Suprapubic skin (tissue), 4 donors: ENCODE measurements at places on chromosomes 13 and 19. TPM values are rescaled to one million over a fixed set of nuclear protein-coding genes. Genes with fewer than 3 reads are reported as not detected.

DNA sequence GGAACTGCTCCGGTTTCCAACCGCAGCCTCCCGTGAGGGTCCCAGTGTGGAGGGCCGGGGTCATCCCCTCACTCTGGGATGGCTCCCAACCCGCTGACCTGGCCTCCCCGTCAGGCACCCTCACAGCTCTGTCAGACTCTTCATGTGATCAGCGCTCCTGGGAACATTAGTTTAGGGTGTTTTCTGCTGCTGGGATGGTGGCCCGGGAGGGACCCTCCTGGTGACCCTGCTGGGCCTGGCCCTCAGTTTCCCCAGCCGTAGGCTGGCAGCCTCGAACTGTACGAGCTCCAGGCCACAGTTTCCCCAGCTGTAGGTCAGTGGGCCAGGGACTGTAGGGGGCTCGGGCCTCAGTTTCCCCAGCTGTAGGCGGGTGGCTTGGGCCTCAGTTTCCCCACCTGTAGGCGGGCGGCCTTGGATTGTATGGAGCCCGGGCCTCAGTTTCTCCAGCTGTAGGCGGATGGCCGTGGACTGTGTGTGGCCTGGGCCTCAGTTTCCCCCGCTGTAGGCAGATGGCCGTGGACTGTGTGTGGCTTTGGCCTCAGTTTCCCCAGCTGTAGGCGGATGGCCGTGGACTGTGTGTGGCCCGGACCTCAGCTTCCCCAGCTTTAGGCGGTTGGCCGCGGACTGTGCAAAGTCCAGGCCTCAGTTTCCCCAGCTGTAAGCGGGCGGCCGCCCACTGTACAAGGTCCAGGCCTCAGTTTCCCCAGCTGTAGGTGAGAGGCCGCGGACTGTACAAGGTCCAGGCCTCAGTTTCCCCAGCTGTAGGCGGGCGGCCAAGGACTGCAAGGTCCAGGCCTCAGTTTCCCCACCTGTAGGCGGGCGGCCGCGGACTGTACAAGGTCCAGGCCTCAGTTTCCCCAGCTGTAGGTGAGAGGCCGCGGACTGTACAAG lies 1.3 kb upstream of the PTBP1 start:
- H3K4me3 ChIP-seq, result peak overlapping the region; percentile 69
- no peaks in the 10 kb centered on the region for H3K36me3 ChIP-seq
- DNase-seq, result no peak
- H3K4me1 ChIP-seq, result peaks cover 57% of the 10 kb centered on the region
- no peaks in the 10 kb centered on the region for H3K27me3 ChIP-seq
- peak overlapping the region; percentile 66 for H3K27ac ChIP-seq

GRCh38 chr19:44315883-44316282 lies 11.1 kb upstream of the ZNF235 start:
- no peak for DNase-seq
- H3K27ac ChIP-seq, result no peak overlapping the region
- no peak overlapping the region for H3K4me3 ChIP-seq
- no peaks in the 10 kb centered on the region for H3K4me1 ChIP-seq
- H3K36me3 ChIP-seq, result no peaks in the 10 kb centered on the region
- H3K27me3 ChIP-seq, result no peaks in the 10 kb centered on the region

The APLP1 gene
- total RNA-seq, result 0.89 TPM

The TEX26 gene
- not detected for total RNA-seq

GRCh38 chr19:13260883-13261653 lies 110.9 kb downstream of the IER2 start:
- no peak for DNase-seq
- no peaks in the 10 kb centered on the region for H3K36me3 ChIP-seq

The SMIM44 gene
- not detected for total RNA-seq

- H3K4me1 ChIP-seq, result peaks cover 30% of the 10 kb centered on the region
- DNase-seq, result no peak
- H3K27ac ChIP-seq, result peak overlapping the region; percentile 92
- H3K36me3 ChIP-seq, result peaks cover 40% of the 10 kb centered on the region
These were observed 846 bp downstream of the RPL13A start for GRCh38 chr19:49488046-49488862.

DNA sequence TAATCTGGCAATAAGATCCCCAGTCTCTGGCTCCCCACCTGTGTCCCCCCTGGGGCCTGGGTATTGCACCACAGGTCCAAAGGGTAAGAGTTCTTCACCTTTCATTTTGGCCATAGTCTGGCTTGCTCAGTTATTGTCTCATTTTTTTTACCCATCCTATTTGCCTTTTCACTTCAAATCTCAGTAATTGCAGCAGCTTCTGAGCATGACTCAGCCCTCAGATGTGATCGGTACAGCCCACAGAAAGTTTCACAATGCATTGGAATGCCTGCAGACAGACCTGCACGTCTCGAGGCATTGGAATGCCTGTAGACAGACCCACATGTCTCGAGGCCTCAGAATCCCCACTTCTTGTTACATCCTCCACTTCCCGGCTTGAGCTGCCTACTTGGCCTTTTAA lies 173.6 kb downstream of the NUFIP1 start:
- H3K4me3 ChIP-seq, result no peak overlapping the region
- H3K4me1 ChIP-seq, result peaks cover 6% of the 10 kb centered on the region
- no peaks in the 10 kb centered on the region for H3K27me3 ChIP-seq
- H3K36me3 ChIP-seq, result no peaks in the 10 kb centered on the region

GRCh38 chr13:23384111-23384510 lies 49.4 kb downstream of the SACS start:
- no peak for DNase-seq
- H3K4me3 ChIP-seq, result no peak overlapping the region
- H3K27me3 ChIP-seq, result no peaks in the 10 kb centered on the region
- H3K27ac ChIP-seq, result no peak overlapping the region
- H3K36me3 ChIP-seq, result no peaks in the 10 kb centered on the region
- H3K4me1 ChIP-seq, result no peaks in the 10 kb centered on the region

DNA sequence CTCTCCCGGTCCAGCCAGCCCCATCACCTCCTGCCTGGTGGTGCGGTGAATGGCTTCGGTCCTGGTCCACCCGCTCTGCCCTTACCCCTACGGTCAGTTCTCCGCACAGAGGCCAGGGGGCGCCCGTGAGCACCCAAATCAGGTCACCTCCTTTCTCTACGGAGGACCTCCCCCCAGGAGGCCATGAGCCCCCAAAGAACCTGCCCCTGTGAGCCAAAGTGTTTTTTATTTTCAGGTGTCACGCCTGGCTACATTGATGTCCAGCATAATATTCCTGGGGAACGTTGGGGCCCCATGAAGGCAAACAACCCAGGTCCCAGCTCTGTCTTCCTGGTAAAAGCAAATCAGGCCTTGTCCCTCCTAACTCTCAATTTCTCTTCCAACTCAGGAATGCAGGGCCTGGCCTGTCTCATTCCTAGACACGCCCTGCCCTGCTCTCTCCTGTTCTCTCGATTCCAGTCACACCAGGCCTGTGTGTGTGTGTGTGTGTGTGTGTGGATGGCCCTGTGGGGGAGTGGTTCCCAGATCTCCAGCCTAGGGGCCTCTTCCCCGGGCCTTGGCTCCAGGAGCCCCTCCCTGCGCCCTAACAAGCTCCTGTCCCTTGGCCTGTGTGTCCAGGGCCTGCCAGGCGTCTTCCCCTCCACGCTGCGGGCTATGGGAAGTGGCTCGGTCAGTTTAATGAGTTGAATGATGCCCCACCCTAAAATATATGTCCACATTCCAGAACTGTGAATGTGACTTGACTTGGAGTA lies 9.7 kb upstream of the GIPC1 start:
- DNase-seq, result no peak
- no peaks in the 10 kb centered on the region for H3K27me3 ChIP-seq
- H3K27ac ChIP-seq, result peak overlapping the region; percentile 87
- H3K4me3 ChIP-seq, result no peak overlapping the region

- DNase-seq, result no peak
- no peaks in the 10 kb centered on the region for H3K27me3 ChIP-seq
- no peaks in the 10 kb centered on the region for H3K36me3 ChIP-seq
- peaks cover 11% of the 10 kb centered on the region for H3K4me1 ChIP-seq
- H3K27ac ChIP-seq, result no peak overlapping the region
These were observed 25.6 kb downstream of the DHRS12 start for GRCh38 chr13:51778392-51778791.

The C13orf42 gene
- total RNA-seq, result not detected

The ZNF30 gene
- total RNA-seq, result 0.44 TPM

DNA sequence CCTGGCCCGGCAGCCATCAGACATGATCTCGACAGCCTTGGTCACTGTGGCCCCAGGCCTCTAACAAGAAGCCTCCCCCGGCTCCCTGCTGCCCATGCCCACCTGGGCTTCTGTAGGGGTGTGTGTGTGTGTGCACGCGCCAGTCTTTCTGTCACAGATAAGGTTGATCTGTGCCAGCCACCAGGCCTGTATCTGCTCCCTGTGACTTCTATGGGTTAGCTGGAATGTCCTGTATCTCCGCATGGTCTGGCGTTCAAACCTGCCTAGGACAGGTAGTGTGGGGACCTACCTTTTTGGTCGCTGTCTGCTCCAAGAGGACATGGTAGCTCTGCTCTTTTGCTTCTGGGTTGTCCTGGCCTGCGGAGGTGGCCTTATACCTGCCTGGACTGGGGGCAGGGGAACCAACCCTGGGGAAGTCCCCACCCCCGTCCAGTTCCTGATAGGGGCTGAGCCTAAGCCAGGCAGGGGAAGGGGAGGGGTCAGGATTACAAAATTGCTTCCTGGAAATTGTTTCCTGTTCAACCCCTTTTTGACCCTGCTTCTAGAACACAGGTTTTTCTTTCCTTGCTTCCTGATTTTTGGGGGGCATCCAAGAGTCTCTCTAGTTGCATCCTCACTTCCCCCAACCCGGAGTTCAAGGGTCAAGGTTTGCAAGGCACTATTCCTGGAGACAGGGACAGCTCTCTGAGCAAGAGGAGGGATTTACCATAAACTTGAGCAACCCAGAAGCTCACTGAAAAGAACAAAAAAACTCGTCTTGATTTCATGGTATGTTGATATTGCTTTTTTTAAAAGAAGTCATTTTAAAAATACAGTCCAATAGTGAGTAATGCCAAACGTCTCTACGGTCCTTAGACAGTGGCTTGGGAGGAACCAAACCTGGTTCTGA lies at the start of gene LRG1:
TSS of gene LRG1 (minus strand) at position 344 of the 889 bp plus-strand sequence. CDS start at position 321, 23 bp downstream.
- H3K27me3 ChIP-seq, result peaks cover 39% of the 10 kb centered on the region
- peaks cover 12% of the 10 kb centered on the region for H3K4me1 ChIP-seq
- H3K4me3 ChIP-seq, result no peak within 1 kb of the TSS
- no peaks in the 10 kb centered on the region for H3K36me3 ChIP-seq

- peaks cover 18% of the 10 kb centered on the region for H3K27me3 ChIP-seq
- no peak overlapping the region for H3K27ac ChIP-seq
- no peaks in the 10 kb centered on the region for H3K36me3 ChIP-seq
- no peak for DNase-seq
- no peak overlapping the region for H3K4me3 ChIP-seq
These were observed 1.3 kb upstream of the CEACAM6 start for GRCh38 chr19:41753936-41754529.

DNA sequence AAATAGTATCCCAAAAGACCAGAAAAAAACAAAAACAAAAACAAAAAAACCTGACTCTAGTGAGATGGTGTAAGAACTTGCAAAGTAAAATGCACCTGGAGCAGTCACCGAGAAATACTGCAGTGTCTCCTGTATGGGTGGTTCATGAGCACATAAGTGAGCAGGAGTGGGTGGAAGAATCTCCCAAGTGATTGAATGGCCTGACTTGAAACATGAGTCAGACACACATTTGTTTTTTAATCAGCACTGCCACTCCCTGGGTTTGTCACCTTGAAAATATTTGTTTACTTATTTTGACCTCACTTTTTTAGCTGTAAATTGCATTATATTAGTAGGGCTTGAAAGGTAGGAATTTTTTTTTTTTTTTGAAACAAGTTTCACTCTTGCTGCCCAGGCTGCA lies 2.0 kb downstream of the ZNF431 start:
- no peak for DNase-seq
- H3K27ac ChIP-seq, result peak overlapping the region; percentile 56
- H3K4me1 ChIP-seq, result peaks cover 24% of the 10 kb centered on the region

GRCh38 chr19:30024091-30024490 lies 82.1 kb downstream of the URI1 start:
- DNase-seq, result no peak
- H3K27ac ChIP-seq, result no peak overlapping the region
- no peaks in the 10 kb centered on the region for H3K27me3 ChIP-seq

GRCh38 chr19:5480427-5480836 lies 25.2 kb downstream of the ZNRF4 start:
- no peak for DNase-seq
- peaks cover 4% of the 10 kb centered on the region for H3K4me1 ChIP-seq
- peaks cover 26% of the 10 kb centered on the region for H3K27me3 ChIP-seq

The MAB21L1 gene
- 2.2 TPM for total RNA-seq

DNA sequence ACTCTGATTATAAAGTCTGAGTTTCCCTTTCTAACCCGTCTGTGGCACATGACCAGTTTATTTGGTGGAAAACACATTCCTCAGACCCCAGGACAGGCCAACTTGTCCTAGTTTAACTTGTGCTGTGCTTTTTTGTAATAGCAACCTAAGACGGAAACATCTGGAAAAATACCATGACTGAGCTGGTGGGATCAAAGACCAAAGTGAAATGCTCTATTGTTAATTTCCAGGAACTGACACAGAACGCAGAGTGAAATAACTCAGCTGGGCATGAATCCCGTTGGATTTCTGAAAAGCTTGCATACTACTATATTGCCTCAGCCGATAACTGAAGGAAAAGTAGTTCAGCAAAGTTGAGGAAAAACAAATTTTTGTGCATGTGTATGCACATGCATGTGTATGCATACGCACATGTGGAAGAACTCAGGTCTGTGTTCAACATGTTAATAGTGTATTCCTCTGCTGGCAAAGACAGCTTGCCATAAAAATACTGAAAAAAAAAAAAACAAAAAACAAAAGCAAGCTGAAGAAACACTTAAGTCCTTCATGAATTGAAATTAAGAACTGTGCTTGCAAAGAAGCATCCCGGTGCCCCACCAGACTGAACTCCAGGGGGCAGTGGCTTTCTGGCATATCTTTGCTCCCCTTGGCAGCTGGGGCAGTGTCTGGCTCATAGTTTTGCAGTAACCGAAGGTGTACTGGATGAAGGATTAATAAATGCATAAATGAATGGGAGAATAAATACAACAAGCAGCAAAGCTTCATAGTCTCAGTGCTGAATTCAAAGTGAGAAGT lies 187.8 kb downstream of the LHFPL6 start:
- no peak overlapping the region for H3K4me3 ChIP-seq
- H3K27me3 ChIP-seq, result no peaks in the 10 kb centered on the region
- peak overlapping the region; percentile 68 for H3K27ac ChIP-seq
- H3K4me1 ChIP-seq, result peaks cover 32% of the 10 kb centered on the region

The DIAPH3 gene
- 3.0 TPM for total RNA-seq

DNA sequence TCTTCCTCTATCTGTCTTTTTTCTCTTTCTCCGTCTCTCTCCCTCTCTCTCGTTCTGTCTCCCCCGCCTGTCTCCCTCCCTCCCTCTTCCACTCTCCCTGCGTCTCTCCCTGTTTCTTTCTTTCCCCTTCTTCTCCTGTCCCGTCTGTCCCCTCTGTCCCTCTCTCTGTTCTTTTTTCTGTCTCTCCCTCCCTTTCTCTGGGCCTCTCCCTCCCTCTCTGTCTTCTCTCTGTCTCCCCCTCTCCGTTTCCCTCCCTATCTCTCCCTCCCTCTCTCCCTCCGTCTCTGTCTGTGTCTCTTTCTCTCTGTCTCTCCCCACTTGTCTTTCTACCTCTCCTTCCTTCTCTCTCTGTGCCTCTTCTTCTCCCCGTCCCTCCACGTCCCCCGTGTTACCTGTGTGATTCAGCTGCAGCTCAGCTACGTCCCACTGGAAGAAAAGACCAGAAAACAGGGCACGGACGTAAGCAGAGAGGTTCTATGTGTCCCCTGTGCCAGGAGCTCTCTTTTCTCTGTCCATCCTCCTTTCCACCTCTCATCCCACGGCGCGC lies 1.2 kb downstream of the CD70 start:
- no peak overlapping the region for H3K27ac ChIP-seq
- H3K4me3 ChIP-seq, result peak overlapping the region; percentile 40
- H3K4me1 ChIP-seq, result peaks cover 43% of the 10 kb centered on the region
- no peak for DNase-seq

- no peak for DNase-seq
- H3K36me3 ChIP-seq, result no peaks in the 10 kb centered on the region
- H3K27ac ChIP-seq, result no peak overlapping the region
- H3K4me1 ChIP-seq, result no peaks in the 10 kb centered on the region
These were observed 115.7 kb upstream of the KLHL1 start for GRCh38 chr13:70223911-70224310.
